Lung (tissue), 17 donors: ENCODE measurements at places on chromosomes 1 and 21. TPM values are rescaled to one million over a fixed set of nuclear protein-coding genes. Genes with fewer than 3 reads are reported as not detected.

DNA sequence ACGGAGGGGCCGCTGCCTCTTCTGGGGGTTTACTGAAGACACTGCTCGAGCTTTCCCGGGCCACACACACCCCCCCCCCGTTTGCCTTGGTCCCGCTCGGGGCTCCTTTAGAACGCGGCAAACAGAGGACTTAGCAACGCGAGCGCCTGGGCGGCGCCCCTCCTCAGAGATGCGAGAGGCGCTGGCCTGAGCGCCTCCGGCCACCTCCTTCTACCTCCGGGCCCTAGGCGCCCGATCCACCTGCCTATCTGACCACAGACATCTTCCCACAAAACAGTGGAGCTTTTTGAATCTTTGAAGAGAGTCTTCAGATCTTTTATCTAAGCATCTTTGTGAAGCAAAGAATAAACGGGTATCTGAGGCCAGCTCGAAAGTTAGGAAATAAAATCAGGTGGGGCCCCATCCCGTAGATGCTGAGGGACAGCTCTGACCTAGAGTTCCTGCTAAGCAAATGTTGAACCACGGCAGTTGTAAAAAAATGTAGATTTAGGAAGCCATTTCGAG is 436 bp upstream of the TTLL7 start:
- no peaks in the 10 kb centered on the region for H3K4me1 ChIP-seq
- no peaks in the 10 kb centered on the region for H3K36me3 ChIP-seq
- H3K27me3 ChIP-seq = peaks cover 25% of the 10 kb centered on the region

DNA sequence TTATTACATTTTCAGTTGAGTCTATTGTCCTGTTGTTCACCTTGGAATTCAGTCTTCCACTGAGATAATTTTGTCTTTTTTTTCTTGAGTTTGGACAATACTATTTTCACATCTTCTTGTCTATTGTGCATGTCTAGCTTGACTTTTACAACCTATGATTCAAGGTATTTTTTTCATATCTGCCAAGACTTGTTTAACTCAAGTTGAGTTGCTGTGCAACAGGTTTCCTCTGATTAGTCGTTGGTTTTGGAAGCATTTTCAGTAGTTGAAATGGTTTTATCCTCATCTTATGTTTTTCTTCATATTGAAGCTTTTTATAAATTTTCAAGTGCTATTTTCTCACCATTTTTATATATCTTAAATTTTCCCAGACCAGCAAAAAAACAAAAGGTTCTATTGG is 103.6 kb downstream of the SCMH1 start:
- no peak overlapping the region for H3K4me3 ChIP-seq
- no peaks in the 10 kb centered on the region for H3K27me3 ChIP-seq
- H3K4me1 ChIP-seq = no peaks in the 10 kb centered on the region

GRCh38 chr21:45430521-45431501 is 25.8 kb downstream of the COL18A1 start:
- H3K27ac ChIP-seq = no peak overlapping the region
- no peaks in the 10 kb centered on the region for H3K36me3 ChIP-seq
- peaks cover 14% of the 10 kb centered on the region for H3K4me1 ChIP-seq
- DNase-seq = no peak
- H3K4me3 ChIP-seq = no peak overlapping the region

CD101 gene
- 17.8 TPM for polyA plus RNA-seq

DNA sequence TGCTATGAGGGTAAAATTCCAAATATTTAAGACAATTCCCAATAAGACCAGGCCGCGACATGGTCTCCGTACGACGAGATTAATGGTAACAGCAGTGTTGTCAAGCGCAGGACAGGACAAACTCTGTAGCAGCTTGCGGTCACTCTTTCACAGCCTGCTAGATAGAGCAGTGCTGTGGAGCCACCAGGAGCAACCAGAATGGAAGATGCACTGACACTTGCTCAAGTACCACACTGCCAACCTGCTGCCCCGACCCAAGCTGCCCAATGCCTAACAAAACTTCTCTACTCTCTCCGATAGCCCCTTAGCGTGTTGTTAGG is 636 bp downstream of the WARS2 start:
- peak overlapping the region; percentile 93 for H3K27ac ChIP-seq
- no peaks in the 10 kb centered on the region for H3K36me3 ChIP-seq
- DNase-seq = no peak
- no peaks in the 10 kb centered on the region for H3K27me3 ChIP-seq
- no peaks in the 10 kb centered on the region for H3K4me1 ChIP-seq

DNA sequence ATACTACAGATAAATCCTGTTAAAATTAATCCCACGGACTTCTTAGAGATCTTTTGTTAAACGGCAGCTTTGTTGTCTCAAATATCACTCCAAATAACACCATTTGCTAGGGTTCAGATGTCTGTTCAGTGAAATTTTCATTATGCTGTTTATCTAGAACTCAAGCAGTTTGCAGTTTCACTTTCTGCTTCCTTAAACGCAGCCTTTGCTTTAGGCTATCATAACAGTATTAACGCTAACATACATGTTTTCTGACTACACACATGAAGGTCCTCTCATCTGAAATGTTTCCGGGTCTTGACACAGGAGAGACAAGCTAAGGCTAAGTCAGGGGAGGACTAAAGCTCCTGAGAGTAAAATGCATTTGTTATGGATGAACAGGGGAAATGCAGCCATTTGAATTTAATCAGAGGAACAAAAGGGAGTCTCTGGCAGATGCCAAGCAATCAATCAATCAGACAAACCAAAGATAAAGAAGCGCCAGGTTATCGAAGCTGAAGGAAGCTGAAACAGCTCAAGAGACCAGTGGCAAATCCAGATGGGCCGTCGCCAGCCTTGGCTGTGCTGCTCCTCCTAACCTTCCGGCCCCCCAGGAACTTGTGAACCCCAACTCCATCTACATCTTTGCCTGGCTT is 16.9 kb downstream of the CCSAP start:
- no peaks in the 10 kb centered on the region for H3K27me3 ChIP-seq
- peaks cover 7% of the 10 kb centered on the region for H3K4me1 ChIP-seq
- DNase-seq = peak; percentile 93

- H3K27me3 ChIP-seq = peaks cover 14% of the 10 kb centered on the region
- no peak overlapping the region for H3K4me3 ChIP-seq
- H3K36me3 ChIP-seq = no peaks in the 10 kb centered on the region
- no peak for DNase-seq
These were observed 76.7 kb upstream of the CD1D start for GRCh38 chr1:158103861-158104522.

- no peak within 1 kb of the TSS for H3K27ac ChIP-seq
- H3K36me3 ChIP-seq = no peaks in the 10 kb centered on the region
- H3K4me1 ChIP-seq = peaks cover 29% of the 10 kb centered on the region
- H3K27me3 ChIP-seq = no peaks in the 10 kb centered on the region
These were observed at the start of gene E2F2 for GRCh38 chr1:23530747-23531561. TSS of gene E2F2 (minus strand) at chr1:23531233. CDS start at chr1:23530793, 440 bp downstream.

DNA sequence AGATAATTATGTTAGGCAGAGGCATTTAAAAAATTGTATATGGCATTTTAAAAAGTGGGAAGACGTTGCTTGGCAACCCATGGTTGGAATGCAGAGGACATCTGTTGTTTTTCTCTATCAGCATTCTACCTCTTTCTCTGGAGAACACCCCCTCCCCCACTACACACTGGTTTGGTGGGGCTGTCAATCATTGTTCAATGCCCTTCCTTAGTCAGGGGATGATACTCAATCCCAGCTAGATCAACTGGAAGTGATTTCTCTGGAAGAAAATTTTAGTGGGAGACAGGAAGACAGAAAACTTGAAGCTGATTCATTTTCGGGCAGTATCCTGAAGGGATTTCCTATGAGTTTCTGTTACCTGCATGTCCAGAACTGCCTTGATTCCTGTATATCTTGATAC is 35.7 kb upstream of the CAP1 start:
- no peak for DNase-seq
- no peak overlapping the region for H3K27ac ChIP-seq
- no peaks in the 10 kb centered on the region for H3K36me3 ChIP-seq
- H3K4me1 ChIP-seq = no peaks in the 10 kb centered on the region

ATXN7L2 gene
- 4.2 TPM for polyA plus RNA-seq

DNA sequence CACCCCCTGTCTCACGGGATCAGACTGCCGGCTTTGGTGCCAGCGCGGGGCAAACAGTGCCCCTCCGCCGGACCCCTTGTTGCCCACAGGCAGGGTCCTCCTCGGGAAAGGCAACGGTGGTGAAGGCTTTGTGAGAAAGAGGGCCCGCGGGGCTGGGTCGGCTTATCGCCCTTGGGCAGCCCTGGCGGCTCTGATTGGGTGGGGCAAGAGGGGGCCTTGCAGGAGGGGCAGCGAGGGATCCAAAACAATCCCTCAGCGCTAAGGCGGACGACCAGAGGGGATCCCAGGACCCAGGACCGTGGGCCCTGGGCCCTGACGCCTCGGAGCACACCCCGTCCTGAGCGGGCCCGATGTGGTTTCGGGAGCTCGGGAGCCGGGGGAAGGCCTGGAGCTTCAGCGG is 3.9 kb upstream of the ZNF678 start:
- H3K4me3 ChIP-seq = no peak overlapping the region
- peaks cover 20% of the 10 kb centered on the region for H3K27me3 ChIP-seq
- H3K36me3 ChIP-seq = no peaks in the 10 kb centered on the region
- H3K4me1 ChIP-seq = no peaks in the 10 kb centered on the region

GRCh38 chr1:109927911-109928321 is 17.3 kb downstream of the CSF1 start:
- H3K36me3 ChIP-seq = no peaks in the 10 kb centered on the region
- no peak overlapping the region for H3K4me3 ChIP-seq
- peak; percentile 44 for DNase-seq
- no peaks in the 10 kb centered on the region for H3K27me3 ChIP-seq
- peak overlapping the region; percentile 61 for H3K27ac ChIP-seq
- H3K4me1 ChIP-seq = no peaks in the 10 kb centered on the region

DNA sequence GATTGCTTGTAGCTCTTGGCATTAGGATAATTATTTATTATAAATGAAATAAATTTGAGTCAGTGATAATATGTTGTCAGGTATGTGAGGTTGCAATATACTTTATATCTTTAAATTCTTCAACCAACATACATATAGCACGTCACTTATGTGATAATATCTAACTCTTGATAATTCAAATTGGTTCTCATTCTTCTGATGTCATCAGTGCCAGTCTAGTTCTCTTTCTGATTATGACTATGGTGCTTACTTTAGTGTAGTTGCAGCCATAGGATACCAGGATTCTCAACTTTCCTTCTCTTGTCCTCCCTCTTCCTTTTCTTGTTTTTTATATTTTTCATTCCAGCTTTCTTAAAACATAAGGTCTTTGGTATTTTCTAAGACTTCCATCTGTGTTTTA is 34.8 kb upstream of the ATP6V1G3 start:
- no peaks in the 10 kb centered on the region for H3K36me3 ChIP-seq
- H3K27me3 ChIP-seq = no peaks in the 10 kb centered on the region
- H3K4me3 ChIP-seq = no peak overlapping the region
- no peak for DNase-seq
- no peaks in the 10 kb centered on the region for H3K4me1 ChIP-seq

DNA sequence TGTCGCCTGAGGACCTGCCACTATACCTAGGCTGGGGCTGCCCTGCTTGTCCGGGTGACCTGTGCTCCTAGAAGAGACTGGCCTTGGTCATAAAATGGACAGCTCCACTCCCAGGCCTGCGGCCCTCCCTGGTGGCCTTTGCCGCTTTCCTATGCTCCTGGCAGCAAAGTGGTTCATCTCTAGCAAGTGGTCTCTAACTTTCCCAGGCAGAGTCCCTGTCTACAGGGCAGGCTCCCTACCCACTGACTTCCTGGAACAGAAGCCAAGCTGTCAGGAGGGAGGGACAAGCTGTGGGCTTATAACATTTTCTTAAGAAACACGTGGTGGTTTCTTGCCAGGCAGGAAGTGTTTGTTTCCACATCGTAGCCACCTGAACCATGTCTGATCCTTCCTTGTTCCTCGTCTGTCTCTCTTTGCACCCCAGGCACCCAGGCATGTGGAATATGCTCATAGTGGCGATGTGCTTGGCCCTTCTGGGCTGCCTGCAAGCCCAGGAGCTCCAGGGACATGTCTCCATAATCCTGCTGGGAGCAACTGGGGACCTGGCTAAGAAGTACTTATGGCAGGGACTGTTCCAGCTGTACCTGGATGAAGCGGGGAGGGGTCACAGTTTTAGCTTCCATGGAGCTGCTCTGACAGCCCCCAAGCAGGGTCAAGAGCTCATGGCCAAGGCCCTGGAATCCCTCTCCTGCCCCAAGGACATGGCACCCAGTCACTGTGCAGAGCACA is 10.1 kb downstream of the H6PD start:
- no peaks in the 10 kb centered on the region for H3K27me3 ChIP-seq
- no peak for DNase-seq
- peaks cover 13% of the 10 kb centered on the region for H3K4me1 ChIP-seq
- H3K36me3 ChIP-seq = peaks cover 15% of the 10 kb centered on the region
- peak overlapping the region; percentile 83 for H3K27ac ChIP-seq

- H3K27me3 ChIP-seq = no peaks in the 10 kb centered on the region
- H3K27ac ChIP-seq = no peak overlapping the region
- no peak for DNase-seq
- H3K4me3 ChIP-seq = no peak overlapping the region
These were observed 143.2 kb upstream of the BMP8A start for GRCh38 chr1:39348278-39348677.

CLCA1 gene
- polyA plus RNA-seq = 0.12 TPM

EPHB2 gene
- polyA plus RNA-seq = 4.8 TPM

TMED5 gene
- 15.1 TPM for polyA plus RNA-seq
